Stimulated activated CD8-positive, alpha-beta memory T cell treated with anti-CD3 and anti-CD28 coated beads, Interleukin-15, amount 100 ng/mL, for 4 hours (primary cell): ENCODE measurements at places on chromosomes 7 and 10.

GRCh38 chr10:96511044-96511945 is 2.4 kb downstream of the TLL2 start:
- no peak for DNase-seq

- no peak for DNase-seq
These were observed 13.1 kb downstream of the JAKMIP3 start for GRCh38 chr10:132078746-132079345.

DNA sequence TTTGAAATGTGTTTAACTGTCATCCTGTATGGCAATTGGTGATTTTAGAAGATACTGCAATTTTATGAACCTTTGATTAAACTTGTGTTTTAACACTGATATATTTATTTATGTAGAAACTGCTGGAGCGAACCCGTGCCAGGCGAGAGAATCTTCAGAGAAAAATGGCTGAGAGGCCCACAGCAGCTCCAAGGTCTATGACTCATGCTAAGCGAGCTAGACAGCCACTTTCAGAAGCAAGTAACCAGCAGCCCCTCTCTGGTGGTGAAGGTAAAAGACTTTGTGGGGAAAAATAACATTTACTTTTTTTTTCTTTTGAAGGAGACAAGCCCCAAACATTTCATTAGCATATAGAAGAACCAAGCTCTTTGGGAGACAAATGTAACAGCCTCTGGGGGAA is 6.5 kb downstream of the ANLN start:
- DNase-seq = no peak

- DNase-seq = no peak
These were observed 19.4 kb downstream of the PON3 start for GRCh38 chr7:95376632-95377400.

DNA sequence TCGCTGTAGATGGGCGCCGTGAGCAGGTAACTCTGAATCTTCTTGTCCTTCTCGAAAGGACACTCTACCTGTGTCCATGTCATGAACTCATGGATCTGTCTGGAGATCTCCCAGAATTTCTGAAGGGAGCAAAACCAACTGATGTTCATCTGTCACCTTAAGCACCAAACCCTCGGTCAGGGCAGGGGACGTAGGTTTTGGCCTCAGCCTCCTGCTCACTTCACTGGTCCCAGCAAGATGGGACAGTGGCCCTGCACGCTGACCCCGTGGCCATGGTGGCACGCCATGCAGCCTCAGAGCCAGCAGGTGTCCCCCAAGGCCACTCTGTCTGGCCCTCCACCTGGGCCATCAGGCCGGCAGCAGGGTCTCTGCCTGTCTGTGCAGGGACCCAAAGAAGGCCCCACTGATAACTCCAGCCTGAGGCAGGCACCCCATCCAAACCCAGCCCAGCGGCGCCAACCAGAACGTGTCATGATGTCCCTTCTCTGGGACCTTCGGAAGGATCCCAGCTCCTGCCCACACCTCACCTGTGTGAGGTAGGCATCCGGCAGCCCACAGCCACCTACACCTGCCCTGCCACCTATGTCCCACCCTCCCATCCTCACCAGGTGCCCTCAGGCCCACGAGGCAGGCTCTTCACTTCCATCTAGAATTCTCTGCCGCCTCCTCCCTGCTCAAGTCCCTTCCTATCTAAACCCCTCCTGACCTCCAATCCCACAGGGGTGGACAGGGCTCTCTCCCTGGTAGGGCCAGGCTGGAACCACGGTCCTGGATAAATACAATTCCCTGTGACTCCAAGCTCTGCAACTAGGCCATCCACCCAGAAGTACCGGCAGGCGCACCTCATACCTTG is 59.0 kb downstream of the CSGALNACT2 start:
- DNase-seq = no peak

- DNase-seq = no peak
These were observed 22.6 kb downstream of the HSPA12A start for GRCh38 chr10:116719804-116720203.

GRCh38 chr10:99807786-99808185 is 25.3 kb downstream of the ABCC2 start:
- DNase-seq = no peak

- DNase-seq = no peak
These were observed 40.0 kb upstream of the KMT2E start for GRCh38 chr7:104973909-104974415.

DNA sequence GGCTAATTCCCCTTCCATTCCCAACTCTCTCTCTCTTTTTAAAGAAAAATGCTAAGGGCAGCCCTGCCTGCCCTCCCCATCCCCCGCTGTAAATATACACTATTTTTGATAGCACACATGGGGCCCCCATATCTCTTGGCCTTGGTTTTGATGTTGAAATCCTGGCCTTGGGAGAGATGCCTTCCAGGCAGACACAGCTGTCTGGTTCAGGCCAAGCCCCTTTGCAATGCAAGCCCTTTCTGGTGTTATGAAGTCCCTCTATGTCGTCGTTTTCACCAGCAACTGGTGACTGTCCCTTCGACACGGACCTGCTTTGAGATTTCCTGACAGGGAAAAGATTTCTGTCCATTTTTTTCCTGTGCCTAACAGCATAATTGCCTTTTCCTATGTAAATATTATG is 3.0 kb downstream of the ADRA2A start:
- DNase-seq = no peak

- DNase-seq = no peak
These were observed 318.5 kb downstream of the DOCK4 start for GRCh38 chr7:111887734-111888133.

GRCh38 chr10:74213571-74214162 is 62.6 kb downstream of the ADK start:
- DNase-seq = no peak

DNA sequence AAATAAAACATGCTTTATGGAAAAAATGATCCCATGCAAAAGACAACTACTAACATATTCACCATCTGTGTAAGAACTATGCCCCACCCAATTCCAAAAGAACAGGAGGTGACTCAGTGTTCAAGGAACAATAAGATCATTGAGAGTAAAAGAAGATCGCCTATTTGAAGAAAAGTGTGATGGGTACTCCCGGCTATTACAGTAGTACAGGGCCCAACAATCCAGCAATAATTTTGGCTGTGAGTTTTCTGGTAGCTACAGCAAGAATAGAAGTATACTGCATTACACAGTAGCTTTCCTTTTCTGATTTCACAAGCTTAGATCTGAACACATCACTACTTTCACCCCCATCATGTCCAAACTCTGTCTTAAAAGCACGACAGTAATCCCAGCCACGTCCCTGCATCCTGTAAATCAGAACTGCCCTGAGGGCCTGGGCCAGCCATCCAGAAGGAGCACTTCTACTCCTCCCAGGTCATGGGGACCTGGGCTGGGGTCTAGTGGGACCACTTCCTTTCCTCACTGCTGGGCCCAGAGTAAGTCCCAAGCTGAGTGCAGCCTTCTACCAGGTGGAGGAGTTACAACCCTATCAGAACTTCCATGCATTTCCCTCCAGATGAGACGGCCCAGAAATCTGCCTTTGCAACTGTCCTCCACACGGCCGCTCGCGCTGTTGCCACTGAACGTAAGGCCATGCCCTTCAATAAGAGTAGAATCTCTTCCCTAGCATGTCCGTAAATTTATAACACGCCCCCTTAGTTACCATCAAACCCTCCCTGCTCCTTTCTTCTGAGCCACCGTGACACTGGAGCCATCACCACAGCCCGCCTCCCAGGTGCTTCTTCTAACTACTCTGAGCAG is 7.9 kb downstream of the ESYT2 start:
- no peak for DNase-seq

GRCh38 chr10:91891125-91892001 is 17.9 kb downstream of the FGFBP3 start:
- no peak for DNase-seq

DNA sequence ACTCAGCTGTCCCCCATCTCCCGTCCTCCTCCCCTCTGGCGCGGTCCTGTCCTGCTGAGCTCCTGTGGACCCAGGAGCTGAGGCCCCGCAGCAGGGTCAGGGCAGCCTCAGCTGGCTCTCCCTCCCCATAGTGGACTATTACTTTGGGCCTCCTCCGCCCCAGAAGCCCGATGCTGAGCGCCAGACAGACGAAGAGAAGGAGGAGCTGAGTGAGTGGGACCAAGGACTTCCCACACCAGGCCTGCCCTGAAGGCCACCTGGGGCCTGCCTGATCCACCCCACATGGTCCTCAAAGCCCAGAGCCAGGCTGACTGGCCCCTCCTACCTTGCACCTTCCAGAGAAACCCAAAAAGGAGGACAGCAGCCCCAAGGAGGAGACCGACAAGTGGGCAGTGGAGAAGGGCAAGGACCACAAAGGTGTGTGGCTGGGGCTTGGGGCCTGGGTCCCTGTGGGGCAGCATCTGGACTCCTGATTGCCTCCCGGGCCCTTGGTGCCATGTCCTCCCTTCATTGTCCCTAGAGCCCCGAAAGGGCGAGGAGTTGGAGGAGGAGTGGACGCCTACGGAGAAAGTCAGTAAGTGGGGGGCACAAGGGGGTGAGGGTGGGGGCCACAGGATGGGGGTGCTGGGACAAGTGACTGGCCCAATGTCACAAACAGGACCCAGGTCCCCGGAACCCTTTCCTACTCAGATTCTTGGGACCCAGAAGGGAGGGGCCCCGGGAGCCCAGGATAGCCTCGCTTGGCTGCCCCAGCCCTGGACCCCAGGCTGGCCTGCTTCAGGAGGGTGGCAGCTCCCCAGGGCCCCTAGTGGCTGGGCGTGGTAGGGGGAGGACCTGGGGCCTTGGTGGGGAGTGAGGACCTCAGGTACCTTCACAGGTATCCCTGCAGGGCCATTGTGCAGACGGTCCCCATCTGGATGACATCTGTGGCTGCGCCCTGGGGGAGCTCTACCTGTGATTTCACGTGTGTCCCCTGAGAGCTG is 4.9 kb downstream of the AEBP1 start:
- DNase-seq = no peak

DNA sequence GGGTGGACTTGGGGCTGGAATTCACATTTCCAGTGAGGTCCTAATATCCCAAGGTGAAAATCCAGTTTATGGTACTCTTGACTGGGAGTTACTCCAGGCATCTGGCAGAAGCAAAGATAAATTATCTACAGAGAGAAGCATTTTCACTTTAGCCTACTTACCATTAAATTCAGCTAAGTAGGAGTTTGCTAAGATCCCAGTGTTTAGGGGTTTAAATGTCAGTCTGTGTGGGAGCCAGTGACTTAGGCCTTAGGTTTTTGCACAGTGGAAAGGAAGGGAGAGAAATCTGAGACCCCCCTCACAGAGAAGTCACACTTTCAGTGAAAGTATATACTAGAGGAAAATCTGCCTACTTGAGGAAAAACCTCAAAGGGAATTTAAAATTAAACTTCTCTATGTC is 134.2 kb downstream of the IQUB start:
- no peak for DNase-seq

- DNase-seq = no peak
These were observed 81.6 kb upstream of the ANLN start for GRCh38 chr7:36308031-36308430.

GRCh38 chr7:134068670-134069069 is 58.5 kb upstream of the LRGUK start:
- no peak for DNase-seq

DNA sequence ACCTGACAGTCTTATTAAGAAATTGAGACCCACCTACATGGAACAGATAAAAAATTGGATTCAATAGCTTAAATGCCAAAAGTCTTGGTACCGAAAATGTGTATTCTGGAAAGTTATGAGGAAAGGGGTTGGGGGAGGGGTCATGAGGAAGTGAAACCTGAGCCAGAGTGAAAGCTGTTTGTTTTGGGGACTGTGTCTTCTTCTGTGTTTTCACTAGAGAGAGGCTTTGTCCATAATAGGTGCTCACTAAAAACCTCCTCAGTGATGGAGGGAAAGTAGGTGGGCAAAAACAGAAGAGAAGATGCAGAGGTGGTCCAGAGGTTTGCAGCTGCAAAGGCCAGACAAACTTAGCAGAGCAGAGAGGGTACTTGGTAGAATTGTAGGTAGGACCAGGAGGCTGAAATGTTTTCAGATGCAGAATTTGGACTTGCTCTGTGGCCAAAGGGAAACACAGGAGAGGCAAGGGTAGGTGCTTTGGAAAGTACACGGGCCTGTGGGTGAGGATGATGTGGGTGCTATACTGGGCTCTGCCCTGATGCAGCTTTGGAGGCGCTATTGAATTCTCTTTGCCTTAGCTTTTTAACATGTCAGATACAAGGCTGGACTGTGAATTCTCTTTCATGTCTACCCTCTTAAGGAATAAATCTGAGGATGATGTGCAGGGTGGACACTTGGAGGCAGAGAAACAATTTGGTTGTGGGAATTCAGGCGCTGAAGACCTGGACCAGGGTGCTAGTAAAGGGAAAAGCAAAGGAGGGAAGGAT is 254.6 kb downstream of the PTEN start:
- no peak for DNase-seq

DNA sequence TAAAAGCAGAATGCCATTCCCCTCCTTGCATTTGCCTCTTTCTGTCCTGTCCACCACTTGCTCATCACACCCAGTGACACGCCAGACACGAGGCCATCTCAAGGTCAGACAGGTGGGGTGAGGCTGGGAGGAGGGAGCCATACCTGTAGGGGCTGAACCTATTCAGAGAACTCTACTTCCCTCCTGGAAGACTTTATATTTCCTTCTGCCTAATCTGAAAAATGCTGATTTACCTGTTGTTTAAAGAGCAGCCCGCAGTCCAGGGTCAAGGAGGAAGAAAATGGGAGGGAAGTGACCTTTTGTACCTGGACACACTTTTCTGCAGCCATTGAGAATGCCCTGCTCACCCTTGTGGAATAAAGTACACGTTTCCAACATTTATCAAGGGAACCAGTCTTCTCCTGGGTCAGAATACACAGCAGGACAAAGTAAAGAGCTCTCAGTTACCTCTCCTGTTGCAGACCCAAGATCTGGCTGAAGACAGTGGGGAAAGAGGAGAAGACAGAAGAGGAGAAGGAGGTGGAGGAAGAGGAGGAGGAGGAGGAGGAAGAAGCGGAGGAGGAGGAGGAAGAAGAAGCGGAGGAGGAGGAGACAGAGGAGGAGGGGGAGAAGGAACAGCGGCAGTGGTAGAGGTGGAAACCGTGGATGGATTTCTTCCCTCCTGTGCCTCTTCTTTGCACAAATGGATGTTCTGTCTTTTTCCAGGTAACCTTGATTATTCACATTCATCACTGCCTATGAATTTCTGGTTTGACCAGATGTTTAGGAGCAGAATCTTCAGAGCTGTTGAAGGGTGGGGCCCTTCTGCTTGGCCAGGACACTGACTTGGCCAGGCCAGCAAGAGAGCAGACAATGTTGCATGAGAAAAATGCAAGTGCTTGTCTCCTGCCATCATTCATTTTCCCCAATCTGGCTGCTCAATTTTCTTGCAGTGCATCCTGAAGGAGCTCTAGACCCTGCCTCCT is 1.2 kb upstream of the BLNK start:
- no peak for DNase-seq

- DNase-seq = no peak
These were observed 382.7 kb downstream of the RPS24 start for GRCh38 chr10:78416031-78417011.

- no peak for DNase-seq
These were observed 162.2 kb downstream of the RAPGEF5 start for GRCh38 chr7:22194658-22195273.
